ENCODE measurements at places on chromosomes 1 and 21.
A peak's percentile ranks its signal among the peaks of the same experiment; 100 is the strongest.

- no peak for DNase-seq
These were observed 10.4 kb upstream of the VSIG8 start for GRCh38 chr1:159872891-159873290.

DNA sequence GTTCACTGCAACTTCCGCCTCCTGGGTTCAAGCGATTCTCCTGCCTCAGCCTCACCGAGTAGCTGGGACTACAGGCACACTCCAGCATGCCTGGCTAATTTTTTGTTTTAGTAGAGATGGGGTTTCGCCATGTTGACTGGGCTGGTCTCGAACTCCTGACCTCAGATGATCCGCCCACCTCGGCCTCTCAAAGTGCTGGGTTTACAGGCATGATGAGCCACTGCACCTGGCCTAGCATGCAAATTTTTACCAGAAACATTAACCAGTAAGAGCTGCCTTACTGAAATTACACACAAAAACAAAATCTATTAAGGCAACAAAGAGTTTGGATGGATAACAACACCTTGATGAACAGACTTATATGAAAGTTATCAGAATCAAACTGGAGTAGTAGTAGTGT, 12.1 kb downstream of the ZZZ3 start:
- no peak for DNase-seq

DNA sequence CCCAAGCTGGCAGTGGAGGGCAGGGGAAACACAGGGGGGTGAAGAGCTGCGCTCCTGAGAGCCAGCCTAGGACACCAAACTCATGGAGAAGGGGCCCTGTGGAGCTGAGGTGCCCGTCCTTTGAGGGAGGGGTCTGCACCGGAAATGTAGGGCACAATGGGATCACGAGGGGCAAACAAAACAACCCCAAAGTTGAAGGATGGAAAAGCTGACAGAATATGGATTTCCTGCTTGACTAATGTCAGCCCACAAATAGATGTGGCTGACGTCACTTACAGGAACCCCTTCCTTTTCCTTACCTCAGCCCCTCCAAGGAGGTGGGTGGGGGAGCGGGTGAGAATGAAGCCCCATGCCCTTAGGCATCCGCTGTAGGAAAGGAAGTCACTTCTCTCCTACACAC, 110.9 kb downstream of the KCNN3 start:
- no peak for DNase-seq

GRCh38 chr1:200512191-200512590, 102.4 kb upstream of the ZNF281 start:
- no peak for DNase-seq

DNA sequence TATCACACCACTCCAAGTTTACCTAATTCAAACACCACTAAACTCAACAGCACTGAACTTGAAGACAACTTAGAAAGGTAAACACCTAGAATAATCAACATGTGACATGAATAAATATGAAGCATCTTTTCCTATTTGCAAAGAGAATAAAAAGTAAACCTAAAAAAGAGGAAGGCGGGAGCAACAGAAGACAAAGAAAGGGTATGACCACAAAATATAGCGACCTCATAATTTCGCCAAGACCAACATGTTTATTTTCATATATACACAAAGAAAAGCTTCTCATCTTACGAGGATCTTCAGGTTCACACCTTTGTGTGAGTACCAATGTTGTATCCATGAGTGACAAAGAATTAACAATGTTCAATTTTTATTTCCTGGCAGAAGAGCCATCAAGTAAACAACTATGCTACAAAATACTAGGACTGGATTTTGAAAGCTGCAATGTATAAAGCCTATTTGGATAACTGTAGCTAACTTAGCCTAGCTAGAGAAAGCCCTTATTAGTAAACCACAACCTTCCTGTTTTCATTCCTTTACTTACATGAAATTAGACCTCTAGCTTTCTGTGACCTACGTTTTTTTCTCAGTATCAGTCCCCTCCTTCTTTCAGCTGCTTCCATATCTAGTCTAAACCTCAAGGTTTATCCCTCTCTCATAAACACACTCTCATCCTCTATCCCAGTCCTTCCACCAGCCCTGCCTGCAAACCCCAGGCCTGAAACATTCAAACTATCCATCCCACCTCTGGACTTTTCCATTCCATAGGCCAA, 21.3 kb upstream of the PHTF1 start:
- DNase-seq, result no peak

GRCh38 chr1:119701659-119702058, 10.1 kb upstream of the PHGDH start:
- no peak for DNase-seq

- DNase-seq, result no peak
These were observed 18.0 kb upstream of the PIK3CD start for GRCh38 chr1:9633493-9633892.

- DNase-seq, result no peak
These were observed 10.0 kb upstream of the CPLANE2 start for GRCh38 chr1:16246961-16247360.

DNA sequence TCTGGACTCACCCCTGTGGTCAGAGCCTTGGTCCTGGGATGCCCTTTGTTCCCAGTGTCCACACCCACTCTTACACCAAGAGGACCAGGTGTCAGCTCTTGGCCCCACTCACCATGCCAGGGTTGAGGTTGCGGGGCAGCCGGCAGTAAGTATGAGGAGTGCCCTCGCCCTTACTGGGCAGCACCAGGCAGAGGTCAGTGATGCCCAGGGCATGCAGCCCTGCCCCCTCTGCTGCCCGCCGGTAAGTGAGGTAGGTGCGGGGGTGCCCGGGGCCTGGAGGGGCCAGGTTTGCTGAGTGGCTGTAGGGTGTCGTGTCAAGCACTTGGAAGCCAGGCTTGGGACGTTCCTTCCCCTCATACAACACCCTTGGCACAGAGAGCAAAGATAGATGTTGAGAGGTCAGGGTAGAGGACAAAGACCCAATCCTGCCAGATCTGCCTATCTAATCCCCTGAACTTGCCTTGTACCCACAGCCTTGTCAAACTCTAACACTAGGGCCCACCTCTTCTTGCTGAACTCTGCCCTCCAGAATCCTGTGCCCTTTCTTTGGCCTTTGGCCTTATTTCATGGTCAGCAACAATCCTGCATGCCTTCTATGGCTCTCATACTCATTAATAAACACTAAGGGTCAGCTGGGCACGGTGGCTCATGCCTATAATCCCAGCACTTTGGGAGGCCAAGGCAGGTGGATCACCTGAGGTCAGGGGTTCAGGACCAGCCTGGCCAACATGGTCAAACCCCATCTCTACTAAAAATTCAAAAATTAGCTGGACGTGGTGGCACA, 3.6 kb downstream of the DENND4B start:
- no peak for DNase-seq

GRCh38 chr1:62362061-62362917, 43.1 kb upstream of the KANK4 start:
- DNase-seq, result no peak

DNA sequence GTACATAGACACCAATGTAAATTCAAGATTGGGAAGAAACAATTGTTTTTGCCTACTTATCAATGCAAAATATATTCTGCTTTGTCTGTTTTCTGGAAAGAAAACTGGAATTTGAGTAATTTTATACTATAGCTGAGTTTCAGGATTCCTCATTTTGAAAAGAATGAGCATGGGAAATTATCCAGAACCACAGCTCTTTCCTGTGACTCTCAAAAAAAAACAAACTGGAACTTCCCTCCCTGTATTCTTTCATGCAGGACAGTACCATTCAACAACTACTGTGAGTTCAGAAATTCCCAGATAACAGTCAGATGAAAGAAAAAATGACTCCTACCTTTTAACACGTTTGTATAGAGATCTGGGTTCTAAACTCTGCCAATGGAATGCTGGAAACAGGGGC, 372.4 kb downstream of the TGFB2 start:
- no peak for DNase-seq

DNA sequence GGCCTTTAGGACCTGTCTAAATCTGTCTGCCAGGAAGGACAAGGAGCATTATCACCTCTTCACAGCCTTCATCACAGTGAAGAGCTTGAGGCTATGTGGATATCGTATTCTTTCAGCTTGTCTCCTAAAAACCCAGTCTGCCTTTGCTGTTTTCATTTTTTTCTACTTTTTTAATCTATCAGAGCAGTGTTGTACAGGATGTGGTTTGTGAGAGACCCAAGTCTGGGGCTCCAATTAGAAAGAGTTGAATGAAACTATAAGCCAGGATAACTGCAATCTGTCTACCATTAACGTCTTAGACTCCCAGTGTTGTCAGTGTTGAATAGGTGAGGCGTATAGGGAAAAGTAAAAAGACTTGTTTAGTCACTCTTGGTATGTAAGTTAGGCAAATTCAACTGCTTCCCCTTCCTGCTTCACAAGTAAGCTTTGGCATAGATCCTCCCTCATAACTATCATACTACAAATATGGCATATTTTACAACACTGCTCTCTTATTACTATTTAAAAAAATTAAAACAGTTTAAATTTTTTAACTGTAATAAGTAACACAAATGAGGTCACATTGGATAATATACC, 1225.8 kb upstream of the PRMT6 start:
- DNase-seq, result no peak

DNA sequence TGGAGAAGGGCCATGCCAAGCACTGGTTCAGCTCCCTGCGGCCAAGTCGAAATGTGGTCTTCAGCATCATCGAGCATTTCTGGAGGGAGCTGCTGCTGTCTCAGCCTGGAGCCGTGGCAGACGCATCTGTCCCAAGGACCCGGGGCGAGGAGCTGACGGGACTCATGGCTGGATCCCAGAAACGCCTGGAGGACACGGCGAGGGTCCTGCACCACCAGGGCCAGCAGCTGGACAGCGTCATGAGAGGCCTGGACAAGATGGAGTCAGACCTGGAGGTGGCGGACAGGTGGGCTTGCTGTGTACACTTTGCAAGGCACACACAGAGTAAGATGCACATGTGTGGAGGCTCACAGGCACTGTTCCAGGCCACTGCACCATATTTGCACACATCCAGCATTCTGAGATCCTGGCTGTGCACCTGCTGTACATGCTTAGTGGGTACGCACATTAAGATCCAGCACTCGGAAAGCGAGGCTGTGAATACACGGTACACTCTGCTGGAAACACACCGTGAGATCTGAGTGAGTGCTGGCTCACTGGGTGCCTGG, 12.8 kb downstream of the SNAP47 start:
- peak; percentile 29 for DNase-seq

- DNase-seq, result no peak
These were observed 51.1 kb downstream of the DOP1B start for GRCh38 chr21:36207577-36208320.

DNA sequence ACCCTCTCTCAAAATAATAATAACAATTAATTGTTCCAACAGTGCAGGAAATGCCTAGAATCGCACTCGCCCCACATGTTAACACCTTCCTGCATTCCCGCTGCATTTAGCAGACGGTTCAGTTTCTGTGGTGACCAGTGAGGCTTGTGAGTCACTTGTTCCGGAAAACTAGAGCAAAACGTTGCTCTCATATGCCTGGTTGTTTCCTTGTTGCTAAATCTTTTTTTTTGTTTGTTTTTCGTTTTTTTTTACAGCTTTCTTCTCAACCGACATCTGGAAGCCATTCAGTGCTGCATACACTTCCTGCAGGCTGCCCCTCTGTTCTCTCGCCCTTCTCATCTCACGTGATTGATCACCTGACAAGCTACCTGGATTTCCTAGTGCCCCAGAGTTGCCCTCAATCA, 56.9 kb upstream of the TMPRSS2 start:
- no peak for DNase-seq

DNA sequence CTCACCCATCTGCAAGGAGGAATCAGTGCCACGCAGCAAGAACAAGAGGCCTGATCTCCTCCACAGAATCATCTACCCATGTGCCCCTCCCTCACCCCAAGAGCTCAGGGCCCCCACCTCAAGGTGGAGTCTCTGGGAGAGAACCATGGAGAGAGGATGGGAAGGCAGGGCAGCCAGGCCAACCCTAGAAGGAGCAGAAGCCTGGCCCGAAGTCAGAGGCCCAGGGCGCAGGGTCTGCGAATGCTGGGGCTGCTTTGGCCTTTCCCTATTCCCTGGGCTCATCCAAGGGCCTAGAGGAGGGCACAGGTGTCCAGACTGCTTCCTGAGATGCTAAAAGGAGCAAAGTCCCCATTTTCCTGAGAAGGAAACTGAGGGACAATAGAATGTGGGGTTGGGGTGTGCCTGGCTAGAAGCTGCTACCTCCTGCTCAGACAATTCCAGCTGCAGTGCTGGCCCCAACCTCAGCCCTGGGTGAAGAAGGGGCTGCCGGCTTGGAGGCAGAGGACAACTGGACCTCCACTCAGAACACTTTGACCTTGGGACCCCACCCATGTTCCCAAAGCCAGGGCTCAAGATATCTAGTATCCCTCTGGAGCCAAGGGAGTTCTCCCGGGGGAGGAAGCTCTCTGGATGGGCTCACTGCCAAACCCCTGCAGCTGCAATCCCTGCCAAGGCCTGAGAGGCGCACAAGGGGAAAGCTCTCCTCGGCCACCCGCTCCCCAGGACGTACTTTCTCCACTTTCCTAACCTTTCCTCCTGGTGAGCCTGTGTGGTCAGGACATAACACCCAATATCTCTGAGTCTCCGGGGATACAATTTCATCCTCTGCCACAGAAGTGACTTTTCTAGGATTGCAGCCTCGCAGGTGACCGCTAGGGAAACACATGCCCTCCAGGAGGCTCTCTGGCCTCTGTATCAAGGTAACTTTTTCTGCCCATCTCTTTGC, 16.6 kb upstream of the LEMD1 start:
- DNase-seq, result peak; percentile 80

DNA sequence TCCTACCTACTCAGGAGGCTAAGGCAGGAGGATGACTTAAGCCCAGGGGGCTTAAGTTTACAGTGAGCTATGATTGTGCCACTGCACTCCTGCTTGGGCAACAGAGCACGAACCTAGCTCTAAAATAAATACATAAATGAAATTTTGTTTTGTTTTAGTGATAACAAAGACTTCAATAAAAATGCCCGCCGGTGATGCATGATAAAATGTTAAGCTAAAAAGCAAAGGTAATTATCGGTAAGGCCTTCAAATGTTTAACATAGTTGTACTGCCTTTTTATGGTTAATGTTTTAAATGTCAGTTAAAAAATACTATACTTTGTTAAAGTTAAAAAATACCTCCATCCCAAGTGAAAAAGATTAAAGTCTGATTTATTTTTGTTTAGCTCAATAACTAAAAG, 27.0 kb downstream of the KDM5B start:
- DNase-seq, result no peak

GRCh38 chr1:156832434-156832833, 15.8 kb upstream of the SH2D2A start:
- no peak for DNase-seq

GRCh38 chr1:102861247-102861646, 247.1 kb downstream of the COL11A1 start:
- DNase-seq, result no peak

GRCh38 chr1:219310181-219310728, 136.6 kb downstream of the LYPLAL1 start:
- no peak for DNase-seq

All from RWPE2 (cell line).